ENCODE measurements at places on chromosomes 16 and 17. TPM values are rescaled to one million over a fixed set of nuclear protein-coding genes. Genes with fewer than 3 reads are reported as not detected.

GRCh38 chr17:21041741-21042457 is 912 bp downstream of the USP22 start:
- peak; percentile 89 for DNase-seq

CCL22 gene
- 1.4 TPM for total RNA-seq

CDK5R1 gene
- 0.72 TPM for total RNA-seq

TMEM100 gene
- 1.2 TPM for total RNA-seq
